Testis (tissue), 5 donors: ENCODE measurements at places on chromosomes 7 and 10. TPM values are rescaled to one million over a fixed set of nuclear protein-coding genes. Genes with fewer than 3 reads are reported as not detected.

Gene FAM171A1
- 10.8 TPM for total RNA-seq

Gene NT5C2
- 114 TPM for total RNA-seq

Gene DNAJC30
- 19.7 TPM for total RNA-seq

Gene SPDYE8
- 1.4 TPM for total RNA-seq

Gene IKZF1
- 9.9 TPM for total RNA-seq

Gene TMEM196
- total RNA-seq, result 0.12 TPM

Gene ITGB8
- 111 TPM for total RNA-seq

Gene GIMAP8
- total RNA-seq, result 3.8 TPM

Gene LRRC18
- 12.6 TPM for total RNA-seq

Gene FAM13C
- total RNA-seq, result 50.9 TPM

Gene VAX1
- total RNA-seq, result 0.71 TPM

Gene TMEM248
- total RNA-seq, result 181 TPM

DNA sequence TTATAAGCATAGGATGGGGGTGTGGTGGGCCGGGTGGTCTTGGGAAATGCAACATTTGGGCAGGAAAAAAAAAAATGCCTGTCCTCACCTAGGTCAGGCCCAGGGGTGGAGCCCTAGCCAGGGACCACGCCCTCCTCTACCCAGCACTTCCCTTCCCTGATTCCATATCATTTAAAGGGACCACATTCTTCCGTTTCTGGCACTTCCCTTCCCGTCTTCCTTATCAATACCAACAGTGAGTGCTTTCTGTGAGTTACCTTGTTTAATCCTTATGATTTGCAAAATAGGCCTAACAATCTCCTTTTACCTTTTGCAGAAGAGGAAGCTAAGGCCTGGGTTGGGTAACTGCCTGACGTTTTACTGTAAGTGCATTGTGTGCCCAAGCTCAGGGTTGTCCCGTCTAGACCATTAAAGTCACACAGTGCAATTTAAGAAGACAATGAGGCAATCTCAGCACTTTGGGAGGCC lies 16.7 kb upstream of the C10orf95 start:
- H3K27me3 ChIP-seq, result no peaks in the 10 kb centered on the region
- no peak for DNase-seq
- no peak overlapping the region for H3K4me3 ChIP-seq
- H3K27ac ChIP-seq, result no peak overlapping the region
- no peaks in the 10 kb centered on the region for H3K36me3 ChIP-seq

GRCh38 chr7:50664937-50665336 lies 99.7 kb upstream of the DDC start:
- H3K4me3 ChIP-seq, result no peak overlapping the region
- H3K4me1 ChIP-seq, result peaks cover 9% of the 10 kb centered on the region

DNA sequence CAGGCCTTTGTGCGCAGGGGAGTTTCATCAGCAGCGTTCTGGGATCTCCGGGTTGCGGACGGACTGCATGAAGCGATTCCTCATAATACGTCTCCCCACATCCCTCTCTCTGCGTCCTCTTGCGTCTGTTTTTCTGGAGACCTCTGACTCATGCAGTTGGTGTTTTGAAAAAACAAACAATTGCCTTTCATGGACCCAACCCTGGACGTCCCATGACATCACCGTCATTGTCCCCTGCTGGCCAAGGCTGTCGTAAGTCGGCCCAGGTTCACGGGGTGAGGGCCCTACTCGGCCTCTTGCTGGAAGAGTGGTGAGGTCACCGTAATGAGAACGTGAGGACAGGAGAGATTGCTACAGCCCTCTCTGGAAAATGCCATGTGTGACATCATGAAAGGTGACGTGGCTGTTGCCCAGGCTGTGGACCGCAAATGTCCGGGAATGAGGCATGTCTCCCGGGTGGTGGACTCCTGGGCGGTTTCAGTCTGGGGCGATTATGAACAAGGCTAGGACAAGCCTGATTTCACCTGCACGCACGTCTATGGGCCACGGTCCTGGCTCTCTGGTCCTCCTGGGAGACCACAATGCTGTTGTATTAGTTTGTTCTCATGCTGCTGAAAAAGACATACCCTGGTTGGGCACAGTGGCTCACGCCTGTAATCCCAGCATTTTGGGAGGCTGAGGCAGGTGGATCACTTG lies 9.8 kb upstream of the MAFK start:
- H3K4me3 ChIP-seq, result no peak overlapping the region
- no peaks in the 10 kb centered on the region for H3K27me3 ChIP-seq
- no peak overlapping the region for H3K27ac ChIP-seq
- DNase-seq, result no peak
- no peaks in the 10 kb centered on the region for H3K36me3 ChIP-seq

- no peaks in the 10 kb centered on the region for H3K27me3 ChIP-seq
- H3K4me3 ChIP-seq, result no peak overlapping the region
- DNase-seq, result no peak
- H3K36me3 ChIP-seq, result no peaks in the 10 kb centered on the region
- peaks cover 7% of the 10 kb centered on the region for H3K4me1 ChIP-seq
Measured at GRCh38 chr7:71539615-71540014, 407.7 kb downstream of the GALNT17 start.

DNA sequence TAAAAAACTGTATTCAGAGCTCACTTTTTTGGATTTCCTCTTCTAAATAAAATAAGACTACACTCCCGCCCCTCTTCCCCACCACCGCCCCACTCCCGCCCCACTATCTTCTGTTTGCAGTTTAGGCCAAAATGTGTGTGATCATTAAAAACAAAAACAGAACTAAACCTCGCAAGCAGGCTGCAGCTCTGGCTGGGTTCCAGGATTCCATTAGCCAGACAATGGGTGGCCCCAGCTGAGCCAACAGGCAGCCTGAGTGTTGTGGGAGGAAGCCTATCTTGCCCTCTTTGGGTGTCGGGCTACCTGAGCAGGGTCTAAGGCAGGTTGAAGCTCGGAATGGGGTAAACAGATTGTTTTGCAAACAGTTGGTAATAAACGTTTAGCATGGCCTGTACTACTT lies 41.7 kb downstream of the ARL4A start:
- peak; percentile 80 for DNase-seq
- H3K36me3 ChIP-seq, result no peaks in the 10 kb centered on the region
- no peaks in the 10 kb centered on the region for H3K4me1 ChIP-seq
- no peak overlapping the region for H3K4me3 ChIP-seq
- H3K27me3 ChIP-seq, result no peaks in the 10 kb centered on the region

DNA sequence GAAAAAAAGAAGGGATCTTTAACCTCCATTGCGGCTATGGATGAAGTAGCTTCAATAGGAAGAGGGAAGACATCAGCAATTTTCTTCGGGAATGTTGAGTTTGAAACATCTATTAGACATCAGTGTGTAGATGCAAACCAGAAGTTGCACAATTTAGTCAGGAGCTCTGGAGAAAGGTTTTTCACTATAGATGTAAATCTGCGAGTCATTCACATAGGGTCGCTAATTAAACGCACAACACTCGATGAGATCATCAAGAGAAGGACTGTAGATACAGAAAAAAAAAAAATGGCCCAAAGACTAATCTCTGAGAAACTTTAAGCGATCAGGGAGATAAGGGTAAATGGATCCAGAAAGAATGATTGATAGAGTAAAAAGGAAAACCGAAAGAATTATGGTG lies 61.7 kb upstream of the TES start:
- DNase-seq, result no peak
- no peaks in the 10 kb centered on the region for H3K36me3 ChIP-seq
- H3K4me3 ChIP-seq, result no peak overlapping the region
- no peaks in the 10 kb centered on the region for H3K27me3 ChIP-seq
- H3K27ac ChIP-seq, result no peak overlapping the region

DNA sequence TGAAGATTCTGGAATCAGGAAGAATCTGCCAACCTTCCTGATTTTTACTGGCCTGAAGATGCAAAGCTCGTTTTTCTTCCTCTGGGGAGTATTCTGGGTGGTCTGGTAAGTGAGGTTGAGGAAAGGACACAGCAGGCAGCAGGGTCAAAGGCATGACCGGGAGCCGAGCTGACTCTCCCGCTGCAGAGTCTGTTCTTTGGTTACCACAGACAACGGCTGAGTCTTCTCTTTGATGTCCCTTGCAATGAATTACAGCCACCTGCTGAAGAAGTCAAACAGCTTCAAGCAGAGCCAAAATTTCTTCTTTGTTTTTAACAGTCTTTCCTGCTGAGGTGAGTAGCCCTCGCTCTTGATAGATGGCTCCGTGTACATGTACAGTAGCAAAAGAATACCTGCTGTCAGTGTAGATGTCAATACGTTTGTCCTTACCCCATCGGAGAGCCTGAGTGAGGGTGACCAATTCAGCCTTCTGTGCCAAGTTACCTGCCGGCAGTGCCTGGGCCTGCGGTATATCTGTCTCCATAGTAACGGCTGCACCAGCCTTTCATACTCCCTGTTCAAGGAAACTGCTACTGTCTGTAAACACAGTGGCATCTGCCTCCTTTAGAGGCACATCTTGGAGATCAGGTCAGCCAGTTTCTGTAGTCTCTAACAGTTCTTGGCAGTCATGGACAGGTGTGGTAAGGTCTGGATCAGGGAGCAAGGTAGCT lies 76.4 kb downstream of the PRR15 start:
- H3K27me3 ChIP-seq, result no peaks in the 10 kb centered on the region
- H3K4me1 ChIP-seq, result no peaks in the 10 kb centered on the region
- DNase-seq, result no peak
- H3K36me3 ChIP-seq, result no peaks in the 10 kb centered on the region
- H3K27ac ChIP-seq, result no peak overlapping the region

DNA sequence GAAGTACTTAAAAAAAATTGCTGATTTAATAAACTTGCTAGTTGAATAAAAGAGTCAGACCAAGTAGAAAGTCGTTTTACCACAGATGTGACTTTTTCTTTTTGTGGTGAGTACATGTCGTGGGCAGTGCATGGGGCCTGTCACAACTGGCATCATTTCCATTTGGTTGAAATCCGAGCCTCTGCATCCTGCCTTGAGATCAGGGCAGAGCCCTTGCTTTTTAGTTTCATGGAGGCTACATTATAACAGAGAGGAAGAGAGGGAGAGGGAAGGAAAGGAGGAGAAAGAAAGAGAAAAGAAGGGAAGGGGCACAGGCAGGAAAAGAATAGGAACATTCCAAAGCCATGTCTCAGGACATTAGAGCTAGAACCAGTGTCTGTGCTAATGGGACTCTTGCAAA lies 20.4 kb upstream of the INSYN2A start:
- no peaks in the 10 kb centered on the region for H3K27me3 ChIP-seq
- H3K4me1 ChIP-seq, result no peaks in the 10 kb centered on the region
- no peaks in the 10 kb centered on the region for H3K36me3 ChIP-seq

DNA sequence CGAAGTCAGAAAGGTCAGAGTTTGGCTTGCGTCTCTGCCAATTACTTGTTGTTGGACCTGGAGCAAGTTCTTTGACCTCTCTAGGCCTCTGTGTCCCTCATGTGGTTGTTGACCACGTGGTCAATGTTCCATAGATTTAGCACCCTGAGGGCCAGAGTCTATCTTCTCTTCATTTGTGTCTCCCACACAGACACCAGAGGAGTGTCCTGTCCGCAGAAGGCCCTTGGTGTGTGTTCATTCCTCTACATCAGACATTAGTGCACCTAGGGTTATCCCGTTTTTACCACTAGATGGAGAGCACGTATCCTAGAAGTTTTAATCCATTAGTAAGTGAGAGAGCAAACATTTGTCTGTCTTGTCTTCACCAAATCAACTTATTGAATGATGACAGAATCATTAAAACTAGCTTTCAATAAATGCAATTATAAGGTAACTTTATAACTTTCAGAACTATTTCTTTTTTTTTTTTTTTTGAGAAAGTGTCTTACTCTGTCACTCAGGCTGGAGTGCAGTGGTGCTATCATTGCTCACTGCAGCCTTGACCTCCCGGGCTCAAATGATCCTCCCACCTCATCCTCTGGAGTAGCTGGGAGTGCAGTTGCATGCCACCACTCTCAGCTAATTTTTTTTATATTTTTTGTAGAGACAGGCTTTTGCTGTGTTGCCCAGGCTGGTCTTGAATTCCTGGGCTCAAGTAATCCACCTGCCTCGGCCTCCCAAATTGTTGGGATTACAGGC lies 122.5 kb upstream of the ANKRD1 start:
- no peaks in the 10 kb centered on the region for H3K4me1 ChIP-seq
- no peaks in the 10 kb centered on the region for H3K36me3 ChIP-seq
- no peaks in the 10 kb centered on the region for H3K27me3 ChIP-seq
- no peak overlapping the region for H3K4me3 ChIP-seq
- H3K27ac ChIP-seq, result no peak overlapping the region

- H3K36me3 ChIP-seq, result no peaks in the 10 kb centered on the region
- no peak overlapping the region for H3K4me3 ChIP-seq
- H3K4me1 ChIP-seq, result no peaks in the 10 kb centered on the region
- no peaks in the 10 kb centered on the region for H3K27me3 ChIP-seq
- H3K27ac ChIP-seq, result no peak overlapping the region
Measured at GRCh38 chr10:8182806-8183205, 128.3 kb downstream of the GATA3 start.

GRCh38 chr10:128929131-128929530 lies 537.9 kb upstream of the MGMT start:
- no peaks in the 10 kb centered on the region for H3K36me3 ChIP-seq
- no peaks in the 10 kb centered on the region for H3K4me1 ChIP-seq
- H3K27ac ChIP-seq, result no peak overlapping the region
- no peak for DNase-seq
- no peak overlapping the region for H3K4me3 ChIP-seq

DNA sequence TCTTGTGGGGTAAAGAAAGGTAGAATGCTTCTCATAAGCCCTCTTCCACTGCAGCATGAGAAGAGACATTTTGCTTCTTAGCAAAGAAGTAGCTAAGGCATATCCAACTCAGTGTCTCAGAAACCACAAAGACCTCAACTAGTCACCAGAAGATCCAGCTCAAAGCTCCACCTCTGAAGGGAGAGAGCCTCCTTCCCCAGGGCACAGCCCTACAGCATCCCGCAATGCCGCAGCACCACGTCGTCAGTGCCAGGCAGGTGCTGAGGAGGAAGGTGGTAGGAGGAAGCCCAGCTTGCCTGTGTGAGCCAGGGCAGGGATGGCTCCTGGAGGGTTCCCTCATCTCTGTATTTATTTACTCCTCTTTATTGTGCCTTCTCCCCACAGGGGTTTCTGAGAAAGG lies 385.6 kb upstream of the NPVF start:
- H3K27ac ChIP-seq, result no peak overlapping the region
- H3K27me3 ChIP-seq, result no peaks in the 10 kb centered on the region
- no peak overlapping the region for H3K4me3 ChIP-seq
- no peak for DNase-seq
- H3K4me1 ChIP-seq, result peaks cover 25% of the 10 kb centered on the region

DNA sequence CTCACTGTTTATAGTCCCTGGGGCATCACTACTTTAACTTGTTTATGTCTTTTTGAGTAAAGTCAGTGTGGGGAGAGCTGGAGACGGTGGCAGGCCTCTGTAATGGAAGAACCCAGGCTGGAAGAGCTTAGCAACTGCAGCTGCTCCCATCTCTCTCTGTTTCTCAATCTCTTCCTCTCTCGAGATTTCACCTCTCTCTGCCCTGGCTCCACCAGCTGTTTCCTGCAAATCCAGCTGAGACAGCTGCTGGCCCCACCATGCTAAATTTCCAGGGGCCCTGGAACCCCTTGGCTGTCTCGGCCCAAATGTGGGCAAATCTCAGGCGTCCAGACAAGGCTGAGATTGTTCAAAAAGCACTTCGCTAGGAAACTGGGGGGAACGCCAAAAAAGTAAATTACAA lies 25.8 kb upstream of the SLF2 start:
- peak; percentile 73 for DNase-seq
- H3K27me3 ChIP-seq, result no peaks in the 10 kb centered on the region
- no peak overlapping the region for H3K4me3 ChIP-seq
- no peaks in the 10 kb centered on the region for H3K36me3 ChIP-seq
- peak overlapping the region; percentile 74 for H3K27ac ChIP-seq

GRCh38 chr10:61448841-61449600 lies 4.2 kb downstream of the TMEM26 start:
- no peaks in the 10 kb centered on the region for H3K36me3 ChIP-seq
- no peak overlapping the region for H3K4me3 ChIP-seq
- DNase-seq, result no peak
- no peak overlapping the region for H3K27ac ChIP-seq
- no peaks in the 10 kb centered on the region for H3K27me3 ChIP-seq

- H3K27me3 ChIP-seq, result no peaks in the 10 kb centered on the region
- no peaks in the 10 kb centered on the region for H3K4me1 ChIP-seq
- no peak for DNase-seq
- no peaks in the 10 kb centered on the region for H3K36me3 ChIP-seq
- H3K27ac ChIP-seq, result no peak overlapping the region
Measured at GRCh38 chr7:140966561-140967233, 42.0 kb upstream of the BRAF start.
